Activated CD4-positive, alpha-beta memory T cell treated with anti-CD3 and anti-CD28 coated beads, Interleukin-2, amount 10 ng/mL, durations not matched to agents 7 days and 5 days (primary cell): ENCODE measurements at places on chromosomes 6 and 20.

GRCh38 chr6:16985513-16986284 lies 116.2 kb upstream of the STMND1 start:
- DNase-seq: no peak

DNA sequence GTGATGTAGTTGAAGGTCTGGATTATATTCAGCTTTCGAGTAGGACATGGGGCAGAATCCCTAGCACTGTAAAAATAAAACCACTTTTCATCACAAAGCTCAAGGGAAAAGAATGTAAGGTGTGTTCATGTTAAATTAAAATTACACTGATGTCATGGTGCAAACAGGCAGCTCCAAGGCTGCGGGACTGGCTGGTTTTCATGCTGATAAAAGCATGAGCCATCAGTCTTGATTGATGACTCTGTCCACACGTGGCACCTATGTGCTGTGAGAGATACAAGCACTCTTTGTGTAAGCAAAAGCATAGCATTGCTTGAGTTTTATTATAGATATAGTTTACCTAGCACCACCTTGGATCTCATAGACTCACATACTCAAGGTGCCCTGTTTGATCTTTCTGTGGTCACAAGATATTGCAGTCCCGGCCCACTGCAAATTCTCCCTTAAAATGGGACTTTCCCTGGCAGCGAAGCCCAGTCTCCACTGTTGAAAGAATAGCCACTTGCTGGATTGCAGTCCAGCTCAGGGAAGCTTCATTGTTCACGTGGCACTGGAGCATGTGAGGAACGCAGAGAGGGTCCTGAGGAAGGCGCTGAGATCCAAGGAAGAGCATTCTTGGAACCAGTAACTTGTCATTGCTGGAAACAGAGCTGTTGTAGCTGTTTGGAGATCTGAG lies 90.6 kb downstream of the TIAM2 start:
- DNase-seq: no peak

DNA sequence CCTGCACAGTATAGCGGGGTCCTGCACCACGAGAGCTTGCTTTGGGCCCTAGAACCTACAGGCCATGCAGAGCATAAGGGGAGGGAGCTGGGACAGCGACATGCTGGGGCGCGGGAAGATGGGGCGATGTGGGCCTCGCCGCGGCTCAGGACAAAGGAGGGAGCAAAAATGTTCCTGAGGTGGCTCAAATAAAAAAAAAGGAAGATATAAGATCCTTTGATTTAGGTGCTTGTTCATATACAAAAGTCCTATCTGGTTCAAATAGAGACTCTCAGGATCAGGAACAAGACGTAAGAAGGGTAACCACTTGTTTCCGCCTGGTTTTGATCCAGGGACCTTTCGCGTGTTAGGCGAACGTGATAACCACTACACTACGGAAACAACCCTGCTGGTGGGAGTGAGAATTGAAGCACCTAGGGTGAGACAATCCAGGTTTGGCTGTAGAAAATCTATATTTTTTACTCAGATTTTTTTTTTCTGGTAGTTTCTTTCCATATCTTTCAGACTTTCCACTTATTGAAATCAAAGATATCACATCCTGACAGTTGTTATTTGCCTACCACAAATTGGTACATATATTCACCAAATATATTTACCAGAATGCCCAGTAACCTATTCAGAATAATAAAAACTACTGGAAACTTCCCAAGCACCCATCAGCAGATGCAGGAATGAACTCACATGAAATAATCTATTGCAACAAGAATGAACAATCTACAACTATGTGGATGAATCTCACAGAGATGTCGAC lies 177.9 kb upstream of the ZNF184 start:
- DNase-seq: peak; percentile 50

DNA sequence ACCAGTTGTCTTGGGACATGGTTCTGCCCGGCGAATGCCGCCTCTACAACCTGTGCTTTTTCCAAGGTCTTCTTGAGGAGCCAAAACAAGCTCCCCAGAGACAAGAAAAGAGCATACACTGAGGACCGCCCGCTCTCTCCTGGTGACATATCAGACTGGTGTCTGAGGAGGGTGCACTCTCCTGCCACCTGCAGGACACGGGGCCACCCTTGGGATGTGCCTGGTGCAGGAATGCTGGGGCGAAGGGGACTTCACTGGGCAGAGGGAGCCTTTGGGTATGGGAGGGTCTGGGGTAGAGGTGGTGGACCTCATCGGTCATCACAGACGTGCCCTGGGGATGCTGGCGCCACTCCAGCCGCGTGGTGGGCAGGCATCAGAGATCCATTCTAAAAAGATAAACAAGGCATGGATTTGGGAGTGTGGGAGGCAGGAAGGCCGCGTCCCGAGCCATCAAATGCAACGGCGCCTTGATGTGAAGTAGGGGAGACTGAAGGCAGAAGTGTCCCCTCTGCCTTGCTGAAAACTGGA lies 163.3 kb downstream of the CD83 start:
- no peak for DNase-seq

- no peak for DNase-seq
These were observed 70.5 kb upstream of the ZNF217 start for GRCh38 chr20:53664121-53664520.

DNA sequence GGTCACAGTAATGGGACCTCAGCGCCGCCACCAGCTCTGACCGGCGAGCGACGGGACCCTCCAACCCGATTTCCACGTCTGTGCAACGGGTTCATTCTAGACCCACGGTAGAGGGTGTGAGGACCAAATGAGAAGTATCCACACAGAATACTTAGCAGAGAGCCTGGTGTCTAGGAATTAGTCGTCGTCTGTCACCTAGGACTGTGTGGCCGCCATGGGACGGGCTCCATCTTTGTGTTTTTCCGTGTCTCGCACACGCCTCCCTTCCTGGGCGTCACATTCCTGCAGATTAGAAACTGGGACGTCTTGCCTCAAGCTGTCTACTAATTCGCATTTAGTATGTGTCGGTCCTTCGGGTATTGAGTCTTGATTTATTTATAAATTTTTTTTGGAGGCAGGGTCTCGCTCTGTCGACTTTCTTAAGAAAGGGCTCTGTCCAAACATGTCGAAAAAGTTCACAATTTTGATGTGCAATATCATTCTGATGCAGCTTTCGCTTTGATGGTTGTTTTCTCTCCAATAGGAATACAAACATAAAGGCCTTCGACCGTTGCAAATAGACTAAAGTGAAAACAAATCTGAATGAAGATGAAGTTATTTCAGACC lies 563 bp downstream of the MGME1 start:
- peak; percentile 63 for DNase-seq

- DNase-seq: no peak
These were observed 44.4 kb downstream of the TRAM2 start for GRCh38 chr6:52532457-52532856.

GRCh38 chr20:63002511-63002910 lies 4.3 kb downstream of the BHLHE23 start:
- no peak for DNase-seq

DNA sequence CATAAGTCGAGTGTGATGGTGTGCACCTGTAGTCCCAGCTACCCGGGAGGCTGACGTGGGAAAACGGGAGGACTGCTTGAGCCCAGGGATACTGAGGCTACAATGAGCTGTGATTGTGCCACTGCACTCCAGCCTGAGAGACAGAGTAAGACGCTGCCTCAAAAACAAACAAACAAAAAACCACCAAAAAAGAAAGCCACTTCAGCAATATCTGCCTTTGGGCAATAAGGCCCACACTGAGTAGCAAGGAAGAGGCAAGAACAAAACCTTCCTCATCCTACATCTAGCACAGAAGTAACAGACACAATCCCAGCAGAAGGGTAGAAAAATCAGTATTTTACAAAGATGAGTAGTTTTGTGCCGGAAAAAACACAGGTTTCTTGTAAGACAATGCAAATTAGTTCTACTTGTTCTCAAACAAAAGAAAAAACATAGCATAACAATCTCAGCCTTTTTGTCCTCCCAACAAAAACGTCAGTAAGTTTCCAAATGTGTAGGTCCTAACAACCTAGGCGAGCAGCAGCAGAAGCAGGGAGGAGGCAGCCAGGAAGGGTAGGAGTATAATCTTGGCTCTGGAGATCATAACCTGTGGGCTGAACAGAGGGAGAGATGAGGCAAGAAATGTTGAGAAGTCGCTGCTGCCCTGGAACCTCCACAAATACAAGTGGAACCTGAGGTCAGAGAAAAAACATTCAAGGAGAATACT lies 5.7 kb downstream of the PPP1R10 start:
- DNase-seq: no peak
